B cell (primary cell): ENCODE measurements at places on chromosomes 11 and 22. TPM values are rescaled to one million over a fixed set of nuclear protein-coding genes. Genes with fewer than 3 reads are reported as not detected.

Gene C11orf86
- total RNA-seq = not detected in 2 replicates

Gene CABP4
- 5.2 and 7.5 TPM in 2 replicates for total RNA-seq

Gene PPFIBP2
- 175 and 202 TPM in 2 replicates for total RNA-seq

Gene MFRP
- total RNA-seq = not detected in 2 replicates

Gene OR2D2
- not detected in 2 replicates for total RNA-seq

Gene SERHL2
- total RNA-seq = 5.0 and 5.5 TPM in 2 replicates

Gene GAL3ST3
- not detected in 2 replicates for total RNA-seq

Gene NXPE1
- total RNA-seq = not detected in 2 replicates

Gene OOSP4A
- total RNA-seq = not detected in 2 replicates

Gene TMEM45B
- not detected in 2 replicates for total RNA-seq

Gene KCNK7
- 3.5 and 3.9 TPM in 2 replicates for total RNA-seq

Gene C22orf15
- total RNA-seq = 0.81 and 1.0 TPM in 2 replicates

Gene ARHGEF17
- total RNA-seq = 0.02 and 0.05 TPM in 2 replicates

Gene CSNK1E
- 133 and 136 TPM in 2 replicates for total RNA-seq
